Inflammatory macrophage treated with lipopolysaccharide for 4 hours (primary cell): ENCODE measurements at places on chromosomes 3 and 15.
A peak's percentile ranks its signal among the peaks of the same experiment; 100 is the strongest.

DNA sequence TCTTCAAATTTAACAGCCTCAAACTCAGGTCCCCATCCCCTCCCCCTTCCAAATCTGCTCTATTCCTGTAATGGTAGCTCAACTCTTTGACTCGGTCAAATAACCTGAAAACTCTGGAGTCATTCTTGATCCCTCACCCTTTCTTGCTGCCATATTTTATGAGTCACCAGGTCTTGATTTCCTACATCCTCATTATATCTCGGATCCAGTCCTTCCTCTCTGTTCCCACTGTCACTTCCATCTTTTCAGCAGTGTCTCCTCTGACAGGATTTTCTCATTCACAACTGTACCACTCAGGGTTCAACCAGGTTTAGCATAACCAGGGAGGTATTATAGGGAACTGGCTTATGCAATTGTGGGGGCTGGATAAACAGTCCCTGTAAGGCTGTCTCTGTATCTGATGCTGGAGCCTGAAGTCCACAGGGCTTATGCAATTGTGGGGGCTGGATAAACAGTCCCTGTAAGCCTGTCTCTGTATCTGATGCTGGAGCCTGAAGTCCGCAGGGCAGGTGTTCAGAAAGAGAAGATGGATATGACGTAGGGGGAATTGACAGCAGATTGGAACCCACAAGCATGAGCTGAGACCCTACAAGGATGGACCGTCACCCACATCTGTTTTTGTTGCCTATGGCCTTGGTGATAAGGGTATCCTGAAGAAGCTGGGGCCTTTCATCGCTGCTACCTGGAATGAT, 9.1 kb upstream of the FETUB start:
- no peak for DNase-seq

DNA sequence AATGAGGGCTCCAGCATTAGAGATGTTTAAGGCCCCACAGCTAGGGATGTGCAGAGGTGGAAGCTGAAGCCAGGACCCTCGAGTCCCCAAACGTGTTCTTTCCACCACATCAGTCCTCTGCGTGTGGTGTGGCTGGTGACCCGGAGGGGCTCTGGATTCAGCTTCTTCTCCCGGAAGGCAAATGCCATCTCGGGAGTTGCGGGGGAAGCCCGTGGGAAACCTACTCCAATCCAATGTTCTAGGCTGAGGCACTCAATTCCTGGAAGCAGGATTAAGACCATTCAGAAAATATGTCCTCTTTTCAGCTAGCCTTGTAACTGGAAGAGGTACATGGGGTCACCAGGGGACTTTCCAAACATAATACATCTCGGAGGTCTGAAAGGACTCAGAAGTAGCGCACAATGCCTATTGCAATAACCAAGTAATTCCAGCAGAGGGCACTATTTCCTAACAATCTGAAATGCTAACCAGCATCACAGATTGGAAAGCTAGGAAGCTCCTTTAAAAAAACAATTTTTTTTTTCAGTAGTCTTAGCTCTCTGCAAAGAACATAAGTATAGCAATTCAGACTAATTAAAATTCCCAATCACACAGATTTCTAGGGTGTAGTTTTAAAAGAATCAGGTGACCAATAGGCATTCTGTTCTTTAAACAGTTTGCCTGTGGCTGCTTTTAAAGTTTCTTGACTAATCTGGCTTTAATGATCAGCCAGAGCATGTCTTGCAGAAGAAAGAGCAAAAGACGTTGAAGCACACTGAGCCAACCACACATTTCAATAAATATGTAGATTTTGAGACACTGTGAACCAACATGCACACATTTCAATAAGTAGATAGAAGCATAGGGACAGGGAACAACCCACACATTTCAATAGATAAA, 36.1 kb downstream of the BNC1 start:
- DNase-seq = peak; percentile 58

DNA sequence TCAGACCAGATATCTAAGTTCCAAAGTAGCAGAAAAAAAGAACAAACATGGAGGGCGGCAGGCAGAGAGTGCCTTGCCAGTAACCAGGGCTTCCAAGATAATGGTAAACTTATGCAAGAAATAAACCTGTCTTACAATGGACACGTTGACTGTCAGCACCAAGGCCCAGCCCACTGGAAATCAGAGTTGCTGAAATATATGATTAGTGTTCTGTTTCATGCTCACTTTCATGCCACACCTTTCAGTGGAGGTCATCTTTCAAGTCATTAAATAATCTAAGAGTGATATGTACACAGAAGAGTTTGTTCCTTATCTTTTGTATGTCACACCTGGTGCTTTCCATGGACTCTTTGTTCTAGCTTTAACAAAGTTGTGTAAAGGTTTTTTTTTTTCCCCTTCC, 358.1 kb downstream of the MECOM start:
- DNase-seq = no peak

GRCh38 chr3:182904164-182904563, 76.2 kb downstream of the DCUN1D1 start:
- DNase-seq = no peak

DNA sequence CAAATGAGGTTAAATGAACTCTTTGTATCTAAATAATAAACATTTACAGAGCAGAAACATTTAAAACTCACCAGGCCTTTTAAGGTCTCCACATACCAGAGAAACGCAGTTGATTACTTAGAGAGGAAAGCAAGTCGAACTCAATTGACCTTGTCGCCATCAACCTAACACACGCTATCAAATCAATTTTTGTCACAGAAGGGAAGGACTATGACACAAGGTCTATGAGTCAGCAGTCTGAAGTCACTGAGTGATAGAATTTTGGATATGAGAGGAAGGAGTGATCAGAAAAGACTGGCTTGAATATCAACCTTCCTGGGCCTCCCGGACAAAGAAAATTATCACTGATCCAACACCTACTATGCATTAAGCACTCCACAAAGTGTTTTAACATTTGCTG, 514.4 kb upstream of the ZNF385D start:
- no peak for DNase-seq

DNA sequence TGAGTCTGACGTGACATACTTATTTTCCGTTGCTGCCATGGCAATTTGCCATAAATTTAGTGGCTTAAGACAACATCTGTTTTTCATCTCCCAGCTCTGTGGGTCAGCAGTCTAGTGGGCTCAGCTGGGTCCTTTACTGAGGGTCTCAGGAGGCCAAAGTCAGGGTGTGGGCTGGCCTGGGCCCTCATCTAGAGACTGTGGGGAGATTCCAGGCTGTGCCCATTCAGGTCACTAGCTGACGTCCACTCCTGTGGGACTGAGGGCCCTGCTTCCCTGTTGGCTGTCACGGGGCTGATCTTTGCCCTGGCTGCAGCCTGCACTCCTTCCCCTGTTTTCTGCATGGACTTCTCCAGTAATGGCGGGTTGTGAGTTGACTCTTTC, 19.1 kb downstream of the FGD5 start:
- DNase-seq = no peak

GRCh38 chr3:14162178-14162577, 16.2 kb downstream of the XPC start:
- DNase-seq = peak; percentile 39

DNA sequence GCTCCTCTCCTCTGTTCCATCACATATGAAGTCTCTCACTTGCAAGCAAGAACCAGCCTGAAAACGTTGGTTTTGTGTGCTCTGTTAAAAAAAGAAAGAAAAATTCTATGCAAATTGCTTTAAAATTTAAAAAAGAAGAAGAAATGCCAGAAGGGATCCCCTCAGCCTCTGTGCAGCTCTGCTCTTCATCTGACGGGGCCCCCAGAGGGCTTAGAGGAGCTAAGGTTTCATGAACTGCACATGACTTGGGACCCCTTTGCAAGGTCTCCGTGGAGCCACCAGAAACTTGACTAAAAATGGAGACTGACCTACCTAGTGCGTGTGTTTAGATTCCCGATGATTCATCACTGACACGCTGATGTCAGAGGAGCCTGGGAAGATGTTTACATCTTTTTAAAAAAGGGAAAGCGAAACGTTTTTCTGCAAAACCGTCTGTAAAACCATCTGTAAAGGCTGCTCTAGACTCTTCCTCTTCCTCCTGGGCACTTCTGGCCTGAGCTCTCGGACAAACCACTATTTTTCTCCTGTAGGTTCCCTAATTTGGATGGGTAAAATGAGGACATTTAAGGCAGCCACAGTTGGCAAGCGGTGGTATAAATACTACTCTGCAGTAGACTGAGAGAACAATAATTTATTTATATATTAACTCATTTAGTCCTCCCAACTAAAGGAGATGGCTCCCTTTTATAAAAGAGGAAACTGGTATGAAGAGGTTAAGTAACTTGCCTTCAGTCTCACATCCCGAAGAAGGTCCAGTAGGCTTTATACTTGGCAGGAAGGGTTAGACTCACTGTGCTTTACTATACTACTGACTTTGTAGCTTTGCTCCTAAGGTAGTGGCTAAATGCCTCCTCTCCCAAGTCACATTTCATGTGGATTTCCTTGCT, 67.2 kb upstream of the POLG start:
- peak; percentile 91 for DNase-seq

- no peak for DNase-seq
Measured at GRCh38 chr15:68431037-68431791, 749 bp downstream of the ITGA11 start.

DNA sequence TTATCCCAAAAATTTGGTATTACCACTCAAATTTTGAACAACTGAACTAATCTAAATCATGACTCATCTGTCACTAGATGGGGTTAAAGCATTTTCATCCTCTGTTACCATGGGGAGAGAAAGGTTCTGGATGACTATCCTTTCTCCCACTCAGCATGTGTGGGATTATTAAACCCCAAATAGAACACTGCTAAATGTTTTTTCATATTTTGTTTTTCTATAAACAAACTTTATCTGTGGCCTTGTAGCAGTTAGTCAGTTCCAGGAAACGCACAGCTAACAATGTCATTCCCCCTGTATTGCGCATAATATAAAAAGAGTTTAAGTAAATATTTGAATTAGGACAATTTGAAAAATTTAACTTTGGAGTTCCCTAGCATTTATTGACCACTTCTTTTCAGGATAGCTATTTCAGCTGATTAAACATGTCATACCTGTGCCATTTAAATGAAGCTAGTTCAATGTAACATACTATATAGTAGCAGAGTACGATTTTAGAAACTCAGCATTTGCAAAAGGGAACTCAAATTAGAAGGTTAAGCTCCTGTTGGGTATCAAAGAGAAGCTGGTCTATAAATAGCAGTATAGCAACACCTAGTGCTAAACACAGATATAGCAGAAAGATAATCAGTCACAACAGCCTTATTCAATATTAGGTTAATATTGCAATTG, 9.2 kb upstream of the TMEM212 start:
- DNase-seq = peak; percentile 71

DNA sequence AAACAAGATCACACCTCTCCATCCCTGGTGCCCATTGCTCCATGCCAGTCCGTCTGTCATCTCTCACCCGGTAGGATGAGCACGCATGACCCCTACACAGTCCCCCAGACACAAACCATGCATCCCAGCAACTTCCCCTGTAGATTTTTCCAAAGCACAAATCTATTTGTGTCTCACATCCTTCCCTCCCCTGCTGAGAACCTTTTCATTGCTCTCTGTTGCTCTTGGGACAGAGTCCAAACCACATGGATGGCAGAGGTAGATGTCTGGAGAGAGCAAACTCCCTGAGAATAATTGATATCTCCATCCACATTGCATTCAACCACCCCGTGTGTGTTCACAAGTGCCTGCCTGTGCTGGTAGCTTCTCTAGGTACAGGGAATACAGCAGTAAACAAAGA, 29.9 kb upstream of the LRTM1 start:
- no peak for DNase-seq

- no peak for DNase-seq
Measured at GRCh38 chr15:59438625-59439290, 772 bp downstream of the FAM81A start.

DNA sequence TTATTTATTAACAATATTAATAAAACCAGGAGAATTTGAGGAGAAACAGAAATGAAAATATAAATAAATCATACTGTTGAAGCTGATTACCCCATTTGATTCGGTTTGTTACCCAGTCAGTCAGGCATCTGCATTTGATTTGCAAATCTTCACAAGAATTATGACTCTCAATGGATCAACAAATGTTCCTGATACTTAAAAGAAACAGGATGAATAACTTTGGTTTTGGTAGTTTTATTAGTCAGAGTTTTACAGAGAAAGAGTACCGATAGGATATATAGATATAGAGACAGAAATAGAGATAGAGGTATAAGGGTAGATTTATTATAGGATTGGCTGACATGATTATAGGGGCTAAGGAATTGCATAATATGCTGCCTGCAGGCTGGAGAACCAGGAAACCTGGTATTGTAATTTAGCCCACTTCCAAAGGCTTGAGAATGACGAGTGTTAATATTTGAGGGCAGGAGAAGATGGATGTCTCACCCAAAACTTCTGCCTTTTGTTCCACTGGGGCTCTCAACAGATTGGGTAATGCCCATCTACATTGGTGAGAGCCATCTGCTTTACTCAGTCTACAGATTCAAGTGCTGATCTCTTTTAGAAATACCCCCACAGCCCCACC, 241.6 kb upstream of the COL8A1 start:
- no peak for DNase-seq

DNA sequence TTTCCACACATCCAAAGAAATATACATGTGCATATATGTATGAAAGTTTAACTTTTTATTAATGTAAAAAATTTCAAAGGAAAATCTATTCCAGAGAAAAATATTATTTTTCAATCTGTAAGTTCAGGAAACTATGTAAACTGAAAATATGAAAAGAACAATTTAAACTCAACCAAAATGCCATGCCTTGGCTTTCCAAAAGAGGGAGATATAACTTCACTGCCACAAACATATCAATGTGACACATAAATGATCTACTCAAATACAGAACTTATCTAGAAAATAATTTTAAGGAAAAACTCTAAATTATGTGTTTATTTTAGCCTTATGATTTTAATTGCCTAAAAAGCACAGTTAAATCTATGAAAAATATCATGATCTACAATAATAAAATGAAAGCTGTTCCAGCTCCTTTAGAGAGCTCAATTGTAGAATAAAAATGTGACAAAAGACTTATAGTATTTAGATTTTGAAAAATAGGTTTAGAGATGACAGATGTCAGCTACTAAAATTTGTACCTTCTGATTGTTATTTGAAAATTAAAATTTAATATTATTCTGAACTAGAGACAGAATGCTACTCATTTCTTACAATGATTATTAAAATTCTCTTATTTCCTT, 94.8 kb downstream of the GBE1 start:
- peak; percentile 15 for DNase-seq

DNA sequence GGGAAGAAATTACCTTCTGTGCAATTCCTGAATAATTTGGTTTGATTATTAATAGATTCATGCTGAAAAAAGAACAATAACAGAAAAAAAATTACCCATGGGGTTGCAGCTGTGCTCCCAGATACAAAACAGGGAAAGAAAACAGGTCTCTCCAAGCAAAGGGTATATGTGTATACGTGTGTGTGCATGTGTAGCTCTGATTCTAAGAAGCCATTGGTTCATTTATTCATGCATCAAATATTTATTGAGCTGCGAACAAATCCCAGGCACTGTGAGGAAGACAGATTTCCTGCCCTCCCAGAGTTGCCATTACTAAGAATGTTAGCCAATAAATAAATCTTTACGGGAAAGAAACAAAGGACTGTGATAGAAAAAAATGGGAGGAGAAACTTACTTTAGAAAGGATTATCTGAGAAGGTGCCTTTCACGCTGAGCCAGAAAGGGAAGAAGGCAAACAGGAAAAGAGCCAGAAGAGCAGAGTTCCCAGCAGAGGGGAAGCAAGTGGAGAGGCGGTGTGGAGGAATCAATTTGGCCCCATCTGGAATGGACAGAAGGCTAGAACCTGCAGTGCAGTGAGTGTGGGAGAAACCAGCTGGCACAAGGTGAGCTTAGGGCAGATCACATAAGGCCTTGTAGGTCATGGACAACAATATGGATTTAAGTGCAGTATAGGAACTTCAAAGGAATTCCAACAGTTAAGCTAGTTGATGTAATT, 20.7 kb downstream of the CHL1 start:
- no peak for DNase-seq

- peak; percentile 79 for DNase-seq
Measured at GRCh38 chr15:78072080-78072892, 5.2 kb downstream of the TBC1D2B start.
